Stimulated activated CD8-positive, alpha-beta memory T cell treated with anti-CD3 and anti-CD28 coated beads, Interleukin-12 subunit alpha, Interleukin-12 subunit beta, amount 100 ng/mL, for 4 hours (primary cell): ENCODE measurements at places on chromosomes 7 and 10.

DNA sequence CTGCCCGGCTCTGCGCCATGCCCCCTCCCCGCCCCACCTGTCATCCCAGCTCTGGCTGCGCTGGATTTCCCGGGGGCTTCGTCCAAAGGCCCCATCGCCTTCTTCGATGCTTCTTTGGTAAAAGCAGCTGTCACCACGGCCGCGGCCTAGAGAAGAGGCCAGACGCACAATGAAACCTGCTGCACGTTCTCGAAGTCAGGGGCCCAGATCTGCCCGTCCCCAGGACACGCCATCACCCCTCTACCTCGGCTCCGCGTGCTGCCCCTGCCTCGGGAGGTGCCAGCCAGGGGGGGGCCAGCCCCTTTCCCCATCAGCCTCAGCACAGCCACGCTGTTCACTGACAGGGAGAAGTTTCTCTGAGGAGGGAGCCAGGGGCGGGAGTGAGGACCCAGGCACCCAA, 6.8 kb downstream of the GIGYF1 start:
- no peak for DNase-seq

DNA sequence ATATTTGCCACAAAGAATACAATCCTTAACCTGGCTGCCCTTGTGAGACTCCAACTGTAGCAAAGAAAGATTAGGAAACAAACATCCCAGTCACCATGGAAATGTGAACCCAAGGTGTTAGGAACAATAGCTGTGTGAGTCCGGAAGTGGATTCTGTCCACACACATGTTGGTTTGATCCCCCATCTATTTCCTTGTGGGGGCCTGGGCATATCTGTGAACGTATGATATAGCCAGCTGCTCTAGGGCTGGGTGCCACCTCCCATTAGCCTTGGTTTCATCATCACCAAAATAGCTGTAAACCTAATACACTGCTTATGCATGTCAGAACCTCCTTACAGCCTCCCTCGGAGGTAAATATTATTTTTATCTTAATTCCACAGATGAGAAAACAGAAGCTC, 26.4 kb downstream of the GRK5 start:
- DNase-seq: no peak

GRCh38 chr7:101625031-101625791, 3.9 kb downstream of the MYL10 start:
- no peak for DNase-seq

GRCh38 chr10:133390597-133391248, 3.2 kb upstream of the MTG1 start:
- no peak for DNase-seq

GRCh38 chr10:34764472-34764946, 50.6 kb downstream of the PARD3 start:
- no peak for DNase-seq

DNA sequence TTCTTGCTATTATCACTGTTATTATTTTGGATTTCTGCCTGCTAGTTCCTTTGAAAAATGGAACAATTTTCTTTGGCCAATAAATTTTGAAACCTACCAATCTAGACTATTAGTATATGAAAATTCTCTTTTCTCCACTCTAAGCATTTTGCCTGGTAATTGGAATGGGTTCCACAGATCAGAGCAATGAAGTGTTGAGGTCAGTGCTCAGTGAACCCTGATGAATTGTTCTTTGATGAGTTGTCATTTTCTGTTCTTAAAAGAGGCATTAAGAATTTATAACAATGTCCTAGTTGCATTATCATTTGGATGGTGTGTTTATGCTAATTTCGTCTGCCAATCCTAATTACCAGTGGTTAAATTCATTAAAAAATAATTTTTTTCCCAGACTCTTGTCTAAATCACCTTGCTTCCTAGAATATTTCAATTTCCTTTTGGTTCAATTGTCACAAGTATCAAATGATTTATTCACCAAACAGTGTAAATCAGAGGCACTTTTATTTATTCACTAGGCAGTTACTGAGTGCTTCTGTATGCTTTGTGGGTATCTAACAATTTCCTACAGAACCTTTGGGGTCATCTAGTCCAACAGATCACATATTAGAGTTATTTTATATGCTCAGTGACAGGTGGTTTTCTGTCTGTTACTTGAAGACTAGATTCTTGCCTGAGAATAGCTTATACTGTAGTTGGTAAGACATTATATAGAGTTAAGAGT, 239.0 kb downstream of the DNAJB9 start:
- no peak for DNase-seq

- DNase-seq: no peak
These were observed 63.3 kb upstream of the PRKG1 start for GRCh38 chr10:51010977-51011376.

- DNase-seq: peak; percentile 66
These were observed 22.6 kb downstream of the PDIA4 start for GRCh38 chr7:149005427-149006344.

DNA sequence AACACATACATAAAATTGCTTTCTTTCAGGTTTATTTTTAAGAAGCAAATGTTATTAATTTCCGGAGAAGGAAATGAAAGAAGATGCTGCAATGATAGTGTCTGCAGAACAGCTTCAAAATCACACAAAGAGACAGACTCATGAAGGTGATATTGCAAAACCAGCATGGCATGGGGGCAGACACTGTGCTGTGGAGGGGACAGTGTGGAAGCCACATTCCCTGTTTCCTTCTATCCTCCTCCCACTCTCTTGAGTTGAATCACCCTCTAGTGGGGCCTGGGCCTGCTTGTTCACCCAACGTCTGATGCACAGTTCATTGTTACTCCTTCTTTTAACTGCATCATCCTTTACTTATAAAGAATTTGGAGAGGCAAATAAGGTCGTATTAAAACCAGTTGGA, 104.0 kb upstream of the INSIG1 start:
- no peak for DNase-seq

GRCh38 chr10:75441196-75441595, 9.8 kb downstream of the LRMDA start:
- DNase-seq: no peak

DNA sequence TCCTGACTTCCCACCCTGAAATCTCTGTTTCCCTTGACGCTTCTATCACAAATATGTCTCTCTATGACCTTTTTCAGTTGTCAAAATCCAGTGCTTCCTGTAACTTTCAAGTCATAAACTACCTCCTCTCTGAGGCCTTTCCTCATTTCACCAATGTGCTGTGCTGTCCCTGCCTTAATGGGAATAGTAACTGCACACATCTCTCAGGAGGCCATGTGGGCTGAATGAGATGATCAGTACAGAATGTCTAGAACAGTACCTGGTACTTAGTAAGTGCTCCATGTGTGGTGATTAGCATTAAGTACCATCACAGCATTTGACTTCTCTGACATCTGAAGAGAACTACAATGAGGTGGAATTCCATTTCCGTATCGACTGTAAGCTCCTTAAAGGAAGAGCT, 588.5 kb downstream of the KCNMA1 start:
- no peak for DNase-seq

DNA sequence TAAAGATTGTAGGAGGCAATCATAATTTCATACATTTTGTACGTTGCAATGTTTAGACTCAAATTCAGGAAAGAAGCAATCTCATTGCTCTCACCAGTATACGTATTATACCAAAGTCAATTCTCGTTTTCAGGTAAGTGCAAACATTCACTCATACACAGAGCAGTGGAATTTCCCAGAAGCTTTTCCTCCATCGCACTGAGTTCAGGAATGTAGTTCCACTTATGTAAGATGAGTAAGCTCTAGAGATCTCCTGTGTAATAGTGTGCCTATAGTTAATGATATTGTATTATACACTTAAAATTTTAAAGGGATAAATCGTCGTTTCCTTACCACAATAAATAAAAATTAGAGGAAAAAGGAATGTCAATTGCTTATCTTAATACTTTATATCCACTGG, 470.8 kb upstream of the KCND2 start:
- no peak for DNase-seq

DNA sequence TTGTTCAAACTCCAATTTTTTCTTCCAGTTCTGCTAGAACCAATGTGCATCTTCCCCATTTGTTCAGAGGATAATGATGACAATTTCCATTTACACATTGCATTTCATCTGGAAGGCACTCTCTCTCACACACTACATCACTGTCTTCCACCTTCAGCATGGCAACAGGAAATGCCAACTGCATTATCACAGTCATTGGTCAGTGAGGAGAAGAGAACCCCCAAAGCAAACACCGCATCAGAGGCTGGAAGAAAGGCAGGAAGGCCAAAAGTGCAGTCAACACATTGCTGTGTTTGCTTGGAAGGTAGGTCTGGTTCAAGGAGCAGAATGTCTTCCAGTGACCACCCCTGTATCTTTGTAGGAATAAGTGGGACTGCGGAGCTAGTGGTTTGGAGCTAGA, 192.2 kb upstream of the RHOBTB1 start:
- DNase-seq: no peak

DNA sequence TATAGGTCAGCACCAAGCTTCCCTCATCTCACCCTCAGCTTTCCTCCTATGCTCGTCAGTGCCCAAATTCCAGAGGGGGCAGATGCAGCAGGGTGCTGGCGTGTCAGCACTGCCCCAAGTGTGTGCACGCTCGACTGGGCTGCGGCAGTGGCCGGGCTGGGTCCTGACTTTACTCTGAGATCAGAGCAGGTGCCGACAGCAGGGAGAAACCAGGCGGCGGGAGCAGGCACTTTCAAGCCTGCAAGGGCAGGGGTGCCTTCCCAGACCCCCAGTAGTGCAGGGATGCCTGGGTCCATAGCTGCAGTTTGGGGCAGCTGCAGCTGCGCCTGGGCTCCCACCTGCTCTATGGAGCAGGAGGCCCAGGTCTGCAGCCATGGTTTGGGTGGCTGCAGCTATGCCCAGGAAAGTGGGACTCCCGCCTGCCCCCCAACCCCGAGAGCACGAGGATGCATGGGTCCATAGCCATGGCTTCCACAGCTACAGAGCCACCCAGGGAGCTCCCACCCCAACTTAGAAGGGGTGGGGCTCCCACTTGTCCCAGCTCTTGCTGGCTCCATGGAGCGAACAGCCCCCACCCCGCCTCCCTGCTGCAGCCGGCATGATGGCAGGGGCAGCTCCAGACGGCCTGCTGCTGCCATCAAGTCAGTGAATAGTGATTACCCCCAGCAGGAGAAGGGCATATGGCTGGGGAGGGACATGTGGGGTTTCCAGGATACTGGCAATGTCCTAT, 199.2 kb upstream of the KMT2E start:
- DNase-seq: no peak

- no peak for DNase-seq
These were observed 46.6 kb downstream of the CUX1 start for GRCh38 chr7:101864039-101864438.

- no peak for DNase-seq
These were observed 527 bp upstream of the SORCS3 start for GRCh38 chr10:104640339-104641186.

DNA sequence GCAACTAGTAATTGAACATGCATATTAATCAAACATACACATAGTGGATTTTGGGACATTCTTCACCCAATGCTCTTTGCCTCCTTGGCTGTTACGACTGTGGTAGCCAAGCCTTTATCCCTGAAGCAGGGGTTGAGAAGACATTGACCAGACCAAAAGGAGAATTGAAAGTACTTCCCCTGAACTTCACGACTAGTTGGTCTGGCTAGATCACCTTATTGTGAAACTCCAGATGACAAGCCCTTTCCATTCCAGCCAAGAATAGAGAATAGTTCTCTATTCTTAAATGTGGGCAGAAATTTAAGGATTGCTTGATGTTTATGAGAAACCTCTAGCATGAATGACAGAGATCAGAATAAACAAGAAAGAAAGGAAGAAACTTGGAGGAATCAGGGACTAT, 97.0 kb downstream of the LRMDA start:
- no peak for DNase-seq

- DNase-seq: no peak
These were observed 42.8 kb upstream of the RHOBTB1 start for GRCh38 chr10:60986791-60987190.

DNA sequence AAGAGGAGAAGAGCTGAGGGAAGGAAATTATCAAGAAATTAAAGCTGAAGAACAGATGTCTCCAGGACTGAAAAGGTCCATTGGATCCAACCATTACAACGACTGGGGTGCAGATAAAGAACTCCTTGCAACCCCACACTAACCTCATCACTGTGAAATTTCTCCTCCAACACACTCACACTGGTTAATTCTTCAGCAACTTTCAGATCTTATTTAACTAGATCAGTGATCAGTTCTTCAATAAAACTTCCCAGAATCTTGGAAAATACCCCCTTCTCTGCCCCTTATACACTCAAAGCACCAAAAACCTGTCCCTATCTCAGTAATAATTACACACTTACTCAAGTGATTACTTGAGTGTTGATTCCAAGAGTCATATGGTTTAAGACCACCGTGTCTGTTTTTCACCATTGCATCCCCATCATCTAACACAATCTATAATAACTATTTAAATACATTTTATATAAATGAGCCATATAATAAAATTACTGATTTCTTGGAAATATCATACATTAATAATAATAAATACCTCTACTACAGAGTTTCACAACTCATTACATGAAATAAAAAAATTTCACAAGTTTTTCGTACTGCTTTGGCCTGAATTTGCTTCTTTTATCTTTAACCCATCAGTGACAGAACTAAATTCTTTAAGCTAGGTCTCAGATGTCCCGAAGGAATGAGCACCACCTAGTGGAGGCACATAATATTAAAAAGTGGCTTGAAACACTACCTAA, 123.7 kb downstream of the MPP7 start:
- DNase-seq: no peak

GRCh38 chr7:154674191-154674590, 328.7 kb downstream of the PAXIP1 start:
- DNase-seq: no peak

GRCh38 chr10:68208424-68209042, 23.4 kb downstream of the ATOH7 start:
- no peak for DNase-seq

DNA sequence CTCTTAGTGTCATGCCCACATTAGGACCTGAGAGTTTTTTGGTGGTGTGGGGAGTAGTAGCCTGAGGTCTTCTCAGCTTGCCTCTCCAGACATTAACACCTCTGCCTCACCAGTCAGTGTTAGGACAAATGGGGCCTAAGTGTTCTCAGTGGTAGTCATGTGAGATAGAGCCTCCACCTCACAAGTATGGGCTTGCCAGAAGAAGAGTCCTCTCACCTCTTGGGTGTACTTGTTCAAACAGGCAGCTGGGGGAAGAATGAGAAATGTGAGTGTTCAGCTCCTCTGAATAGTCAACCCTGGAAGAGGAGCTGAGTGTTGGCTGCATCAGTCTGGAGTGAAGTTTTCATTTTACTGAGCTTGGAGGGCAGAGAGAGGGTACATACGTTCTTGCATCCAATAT, 464.6 kb downstream of the POM121L12 start:
- DNase-seq: no peak

GRCh38 chr7:155007947-155008346, 5.0 kb upstream of the PAXIP1 start:
- no peak for DNase-seq
